ENCODE measurements at places on chromosomes 1 and 21.

DNA sequence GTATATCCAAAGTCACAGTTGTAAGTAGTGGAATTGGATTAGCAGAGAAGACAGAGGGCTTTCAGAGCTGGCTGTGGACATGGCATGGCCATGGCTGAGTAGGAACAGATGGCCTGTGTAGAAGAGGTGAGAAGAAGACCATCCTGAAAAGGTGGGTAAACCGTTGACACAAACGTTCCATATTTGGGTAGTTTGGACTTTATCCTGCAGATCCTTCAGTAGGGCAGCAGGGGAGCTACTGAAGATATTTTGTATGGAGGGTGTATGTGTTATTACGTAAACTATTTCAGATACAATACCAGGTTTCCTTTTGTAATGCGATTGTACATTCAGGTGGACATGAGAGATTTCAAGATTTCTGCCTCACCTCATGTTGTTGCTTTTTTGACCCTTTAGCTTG, 1.6 kb downstream of the UTP11 start:
- no peak overlapping the region for H3K27ac ChIP-seq
- no peak for DNase-seq
- peak overlapping the region; percentile 3 for H3K4me3 ChIP-seq
- H3K27me3 ChIP-seq, result no peaks in the 10 kb centered on the region
- peaks cover 3% of the 10 kb centered on the region for H3K4me1 ChIP-seq

DNA sequence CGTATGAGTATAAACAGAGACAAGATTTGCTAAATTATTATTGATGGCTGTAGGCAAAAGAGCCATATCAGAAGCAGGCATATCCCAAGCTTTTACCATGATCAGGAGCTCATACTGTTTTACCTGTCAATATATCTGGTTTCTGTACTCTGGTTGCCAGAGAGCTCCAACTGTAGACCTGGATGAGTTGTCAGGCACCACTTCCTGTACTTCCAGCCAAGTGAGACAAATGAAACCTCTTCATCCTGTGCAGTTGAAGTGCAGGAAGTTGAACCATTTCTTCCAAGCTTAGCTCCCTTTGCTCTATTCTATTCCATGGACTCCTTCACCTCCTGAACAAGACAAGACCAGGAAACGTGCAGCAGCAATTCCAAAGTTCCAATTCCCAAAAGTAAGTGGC, 115.6 kb downstream of the ZNF281 start:
- no peak overlapping the region for H3K4me3 ChIP-seq
- no peaks in the 10 kb centered on the region for H3K36me3 ChIP-seq
- no peaks in the 10 kb centered on the region for H3K4me1 ChIP-seq
- no peak overlapping the region for H3K27ac ChIP-seq
- H3K27me3 ChIP-seq, result no peaks in the 10 kb centered on the region

GRCh38 chr1:68232289-68233148, at the start of gene WLS:
Gene WLS (minus strand): TSS chr1:68232523. CDS start chr1:68232299, 224 bp downstream.
- H3K4me1 ChIP-seq, result peaks cover 6% of the 10 kb centered on the region
- peak within 1 kb of the TSS; percentile 86 for H3K27ac ChIP-seq
- peak within 1 kb of the TSS; percentile 83 for H3K4me3 ChIP-seq
- DNase-seq, result peak; percentile 84
- H3K27me3 ChIP-seq, result no peaks in the 10 kb centered on the region

- no peak overlapping the region for H3K4me3 ChIP-seq
- peaks cover 47% of the 10 kb centered on the region for H3K27me3 ChIP-seq
- no peaks in the 10 kb centered on the region for H3K36me3 ChIP-seq
- H3K27ac ChIP-seq, result no peak overlapping the region
- no peak for DNase-seq
Observed at GRCh38 chr1:156368157-156368658, 803 bp upstream of the RHBG start.

GRCh38 chr1:234920136-234920842, 208.3 kb downstream of the TOMM20 start:
- H3K4me3 ChIP-seq, result no peak overlapping the region
- peaks cover 14% of the 10 kb centered on the region for H3K4me1 ChIP-seq

DNA sequence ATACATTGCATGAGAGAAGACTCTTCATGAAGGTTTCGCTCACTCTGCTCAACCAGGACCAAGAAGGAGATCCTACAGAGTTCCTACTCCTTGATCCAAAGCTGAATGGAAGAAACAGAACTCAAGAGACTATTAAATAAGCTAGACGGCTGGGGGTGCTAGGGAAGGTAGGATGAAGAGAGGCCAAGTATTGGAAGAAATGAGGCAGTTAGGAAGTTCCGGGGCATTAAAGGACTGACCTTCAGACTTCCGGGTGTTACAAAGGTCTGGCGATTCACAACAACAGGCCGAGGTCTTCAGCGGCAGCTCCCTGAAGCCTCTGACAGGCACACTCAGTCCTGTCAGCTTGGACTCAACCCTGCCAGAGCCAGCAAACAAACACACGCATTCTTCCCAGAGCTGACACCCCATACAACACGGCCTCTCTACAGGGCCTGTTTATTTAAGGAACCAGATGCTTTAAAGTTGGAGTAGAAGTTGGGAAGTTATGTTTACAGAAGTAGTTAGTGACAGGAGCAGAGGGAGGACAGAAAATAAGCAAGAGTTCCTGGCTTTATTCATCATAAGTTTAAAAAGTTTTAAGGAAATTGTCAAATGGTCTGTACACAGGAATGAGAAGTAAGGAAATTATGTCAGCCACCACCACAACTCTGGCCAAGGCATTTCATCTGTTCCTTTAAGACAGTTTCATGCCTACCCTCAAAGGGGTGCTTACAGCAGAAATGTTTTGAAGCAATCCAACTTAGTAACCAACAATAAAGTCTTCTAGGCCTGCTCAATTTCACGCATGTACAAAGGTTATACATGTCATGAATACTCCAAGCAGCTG, 4.7 kb downstream of the SORT1 start:
- peak overlapping the region; percentile 12 for H3K4me3 ChIP-seq
- peak; percentile 97 for DNase-seq
- H3K27ac ChIP-seq, result peak overlapping the region; percentile 48
- peaks cover 28% of the 10 kb centered on the region for H3K4me1 ChIP-seq
- H3K36me3 ChIP-seq, result no peaks in the 10 kb centered on the region

DNA sequence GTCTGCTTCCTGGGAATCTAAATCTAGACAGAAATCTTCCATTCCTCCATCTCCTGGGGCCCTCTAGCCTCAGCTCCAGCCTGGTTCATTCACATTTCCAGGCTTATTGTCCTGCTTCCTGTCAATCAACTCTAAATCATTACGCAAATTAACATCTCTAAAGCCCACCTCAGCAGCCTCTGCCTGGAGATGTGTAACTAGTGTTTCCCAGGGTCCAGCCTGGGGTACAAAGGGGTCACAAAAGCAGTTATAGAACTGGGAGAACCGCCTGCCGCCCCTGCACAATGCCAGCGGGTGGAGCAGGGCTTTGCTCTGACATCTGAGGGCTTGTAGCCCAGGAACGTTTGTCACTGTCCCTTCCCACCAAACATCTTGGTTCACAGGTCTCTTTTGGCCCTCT, 373.5 kb downstream of the RRAGC start:
- no peak overlapping the region for H3K4me3 ChIP-seq
- no peak for DNase-seq
- no peak overlapping the region for H3K27ac ChIP-seq
- no peaks in the 10 kb centered on the region for H3K27me3 ChIP-seq
- no peaks in the 10 kb centered on the region for H3K4me1 ChIP-seq
- H3K36me3 ChIP-seq, result no peaks in the 10 kb centered on the region

- H3K36me3 ChIP-seq, result no peaks in the 10 kb centered on the region
- no peak overlapping the region for H3K27ac ChIP-seq
- peaks cover 5% of the 10 kb centered on the region for H3K4me1 ChIP-seq
Observed at GRCh38 chr21:14926186-14926585, 138.6 kb downstream of the NRIP1 start.

DNA sequence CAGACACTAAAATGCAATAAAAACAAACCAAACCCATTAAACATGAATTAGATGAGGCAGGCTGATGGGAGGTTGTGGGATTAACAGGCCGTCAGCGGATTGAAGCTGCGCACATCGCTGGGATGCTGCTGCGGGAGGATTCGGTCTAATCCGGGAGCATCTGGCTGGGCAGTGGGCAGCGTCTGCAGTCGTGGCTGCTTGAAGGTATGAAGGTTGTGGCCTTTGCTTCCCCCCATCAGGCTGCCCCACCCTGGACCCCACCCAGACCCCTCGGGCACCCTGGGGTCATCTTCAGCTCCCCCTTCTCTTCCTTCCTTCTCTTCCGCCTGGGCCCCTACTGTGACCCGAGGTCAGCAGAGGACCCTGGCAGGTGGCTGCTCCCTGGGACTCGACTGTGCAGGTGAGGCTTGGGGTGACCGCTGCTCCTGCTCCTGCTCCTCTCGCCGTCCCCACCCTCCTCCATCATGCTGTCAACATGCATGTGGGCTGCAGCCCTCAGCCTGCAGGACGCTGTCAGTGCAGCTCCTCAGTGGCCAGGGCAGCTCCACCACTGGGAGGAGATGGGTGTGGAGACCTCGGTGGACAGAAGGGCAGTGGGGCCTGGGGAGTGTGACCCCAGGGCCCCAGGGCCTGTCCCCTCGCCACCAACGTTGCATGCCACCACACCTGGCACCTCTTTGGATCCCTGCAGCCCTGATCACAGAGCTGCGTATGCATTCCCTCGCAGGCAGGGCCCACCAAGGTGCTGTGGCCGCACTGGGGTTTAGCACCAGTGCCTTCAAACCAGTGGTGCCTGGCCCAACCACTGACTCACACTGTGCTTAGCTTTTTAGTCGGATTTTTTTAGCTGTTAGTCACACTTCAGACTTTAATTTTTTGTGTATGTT, 112.2 kb upstream of the COL6A1 start:
- H3K27me3 ChIP-seq, result no peaks in the 10 kb centered on the region
- DNase-seq, result peak; percentile 63
- no peaks in the 10 kb centered on the region for H3K36me3 ChIP-seq
- no peak overlapping the region for H3K4me3 ChIP-seq
- H3K4me1 ChIP-seq, result peaks cover 3% of the 10 kb centered on the region

- H3K27me3 ChIP-seq, result no peaks in the 10 kb centered on the region
- DNase-seq, result peak; percentile 62
- H3K4me3 ChIP-seq, result no peak overlapping the region
- no peaks in the 10 kb centered on the region for H3K36me3 ChIP-seq
- no peaks in the 10 kb centered on the region for H3K4me1 ChIP-seq
Observed at GRCh38 chr1:232274236-232274855, 355.6 kb downstream of the SIPA1L2 start.

DNA sequence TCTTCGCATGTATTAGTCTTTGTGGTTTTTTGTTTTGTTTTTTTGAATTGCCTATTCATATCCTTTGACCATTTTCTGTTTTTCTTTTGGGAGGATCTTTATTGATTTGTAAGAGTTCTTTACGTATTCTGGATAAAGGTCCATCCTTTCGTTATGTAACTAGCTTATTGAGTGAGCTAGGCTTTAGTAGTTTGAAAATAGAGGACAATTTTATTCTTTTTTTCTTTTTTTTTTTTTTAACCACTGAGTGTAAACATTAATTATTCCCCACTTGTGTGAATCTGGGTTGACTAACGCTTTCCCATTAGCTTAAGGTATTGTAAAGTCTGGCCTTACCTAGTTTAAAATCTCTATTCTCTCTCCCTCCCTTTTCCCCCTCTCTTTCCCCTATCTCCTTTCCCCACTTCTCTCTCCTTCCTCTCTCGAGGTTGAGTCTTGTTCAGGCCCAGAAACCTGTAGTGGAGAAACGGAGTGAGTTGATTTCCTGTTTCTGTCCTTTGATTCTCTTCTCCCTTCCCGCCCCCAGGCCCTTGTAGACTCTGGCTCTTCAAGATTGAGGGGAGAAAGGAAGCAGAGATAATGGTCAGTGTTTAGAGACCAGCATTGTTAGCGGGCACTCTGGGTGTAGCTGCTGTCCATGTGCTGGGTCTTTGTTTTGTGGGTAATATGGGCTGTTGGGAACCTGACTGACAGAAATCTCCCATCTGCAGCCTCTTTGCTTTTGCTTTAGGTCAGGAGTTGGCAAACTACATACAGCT, 1.5 kb downstream of the MORC3 start:
- peak overlapping the region; percentile 57 for H3K27ac ChIP-seq
- H3K36me3 ChIP-seq, result no peaks in the 10 kb centered on the region
- peak overlapping the region; percentile 93 for H3K4me3 ChIP-seq
- H3K27me3 ChIP-seq, result no peaks in the 10 kb centered on the region

DNA sequence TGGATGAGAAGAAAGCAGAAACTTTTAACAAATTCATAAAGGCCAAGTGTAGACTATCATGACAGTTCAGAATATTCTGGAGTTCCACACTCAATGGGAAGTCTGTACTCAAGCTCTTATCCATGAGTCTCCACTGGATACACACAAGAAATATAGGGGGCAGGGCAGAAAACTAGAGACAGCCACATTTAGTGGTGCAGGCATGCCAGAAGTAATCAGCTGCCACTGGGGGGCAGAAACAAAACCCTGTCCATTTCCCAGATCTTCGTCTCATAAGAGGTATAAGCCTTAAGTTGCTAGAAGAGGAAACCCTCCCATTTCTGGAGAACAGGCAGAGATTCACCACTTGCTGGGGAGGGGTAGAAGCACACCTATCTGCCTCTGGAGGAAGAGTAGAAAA, 166.8 kb upstream of the GALNT2 start:
- H3K27ac ChIP-seq, result no peak overlapping the region
- no peaks in the 10 kb centered on the region for H3K27me3 ChIP-seq
- no peaks in the 10 kb centered on the region for H3K4me1 ChIP-seq

GRCh38 chr21:32826329-32827167, 55.0 kb upstream of the PAXBP1 start:
- H3K4me3 ChIP-seq, result no peak overlapping the region
- H3K4me1 ChIP-seq, result no peaks in the 10 kb centered on the region
- no peak overlapping the region for H3K27ac ChIP-seq
- H3K36me3 ChIP-seq, result no peaks in the 10 kb centered on the region
- DNase-seq, result peak; percentile 72

- DNase-seq, result peak; percentile 46
- peaks cover 5% of the 10 kb centered on the region for H3K4me1 ChIP-seq
- H3K27me3 ChIP-seq, result no peaks in the 10 kb centered on the region
Observed at GRCh38 chr1:58839846-58840835, 56.3 kb upstream of the JUN start.

GRCh38 chr1:150696162-150696561, 792 bp downstream of the GOLPH3L start:
- no peak overlapping the region for H3K27ac ChIP-seq
- H3K4me3 ChIP-seq, result peak overlapping the region; percentile 64
- no peaks in the 10 kb centered on the region for H3K27me3 ChIP-seq
- no peaks in the 10 kb centered on the region for H3K36me3 ChIP-seq
- DNase-seq, result no peak

- H3K36me3 ChIP-seq, result no peaks in the 10 kb centered on the region
- H3K4me1 ChIP-seq, result no peaks in the 10 kb centered on the region
- DNase-seq, result peak; percentile 92
- no peak overlapping the region for H3K4me3 ChIP-seq
Observed at GRCh38 chr1:100530880-100531487, 7.0 kb upstream of the GPR88 start.

DNA sequence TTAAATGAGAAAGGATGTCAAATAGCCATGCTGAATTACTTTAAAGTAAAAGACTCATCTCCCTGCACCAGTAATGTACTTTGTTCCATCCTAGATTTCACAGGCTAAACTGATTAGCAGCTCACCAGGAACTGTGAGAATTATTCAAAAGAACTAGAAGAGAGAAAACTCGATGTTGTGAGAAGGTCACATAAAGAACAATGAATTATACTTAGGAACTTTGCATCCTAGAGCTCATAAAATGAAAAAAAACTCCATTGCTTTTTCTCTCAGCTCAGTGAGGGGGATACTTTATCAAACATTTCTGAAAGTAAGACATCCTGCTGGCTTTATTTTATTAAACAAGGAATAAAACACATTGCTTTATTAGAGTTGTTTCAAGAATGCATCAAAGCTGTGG, 278.5 kb downstream of the MRPL39 start:
- no peak overlapping the region for H3K4me3 ChIP-seq
- no peaks in the 10 kb centered on the region for H3K27me3 ChIP-seq
- no peaks in the 10 kb centered on the region for H3K36me3 ChIP-seq
- H3K27ac ChIP-seq, result peak overlapping the region; percentile 63
- peaks cover 12% of the 10 kb centered on the region for H3K4me1 ChIP-seq
- DNase-seq, result no peak

- peaks cover 2% of the 10 kb centered on the region for H3K4me1 ChIP-seq
- H3K4me3 ChIP-seq, result no peak overlapping the region
- H3K27ac ChIP-seq, result no peak overlapping the region
- peak; percentile 62 for DNase-seq
Observed at GRCh38 chr1:219587801-219588561, 24.9 kb downstream of the ZC3H11B start.
